ENCODE measurements at places on chromosomes 2 and 18. TPM values are rescaled to one million over a fixed set of nuclear protein-coding genes. Genes with fewer than 3 reads are reported as not detected.
A peak's percentile ranks its signal among the peaks of the same experiment; 100 is the strongest.

- no peaks in the 10 kb centered on the region for H3K4me1 ChIP-seq
- H3K36me3 ChIP-seq: no peaks in the 10 kb centered on the region
- peak overlapping the region; percentile 42 for H3K4me3 ChIP-seq
- no peak for DNase-seq
- H3K27ac ChIP-seq: peak overlapping the region; percentile 11
Observed at GRCh38 chr2:205683502-205684367, 1.4 kb downstream of the NRP2 start.

GRCh38 chr2:11177871-11178690, 22.8 kb downstream of the SLC66A3 start:
- no peaks in the 10 kb centered on the region for H3K36me3 ChIP-seq
- peaks cover 4% of the 10 kb centered on the region for H3K4me1 ChIP-seq
- no peaks in the 10 kb centered on the region for H3K27me3 ChIP-seq
- DNase-seq: no peak

GRCh38 chr2:201980389-201980821, 53.2 kb upstream of the FZD7 start:
- no peaks in the 10 kb centered on the region for H3K27me3 ChIP-seq
- H3K36me3 ChIP-seq: no peaks in the 10 kb centered on the region
- no peak overlapping the region for H3K27ac ChIP-seq
- DNase-seq: no peak

GRCh38 chr2:128737546-128737826, 418.8 kb upstream of the HS6ST1 start:
- H3K4me1 ChIP-seq: peaks cover 47% of the 10 kb centered on the region
- H3K4me3 ChIP-seq: no peak overlapping the region
- H3K36me3 ChIP-seq: no peaks in the 10 kb centered on the region
- no peak overlapping the region for H3K27ac ChIP-seq
- no peaks in the 10 kb centered on the region for H3K27me3 ChIP-seq

DNA sequence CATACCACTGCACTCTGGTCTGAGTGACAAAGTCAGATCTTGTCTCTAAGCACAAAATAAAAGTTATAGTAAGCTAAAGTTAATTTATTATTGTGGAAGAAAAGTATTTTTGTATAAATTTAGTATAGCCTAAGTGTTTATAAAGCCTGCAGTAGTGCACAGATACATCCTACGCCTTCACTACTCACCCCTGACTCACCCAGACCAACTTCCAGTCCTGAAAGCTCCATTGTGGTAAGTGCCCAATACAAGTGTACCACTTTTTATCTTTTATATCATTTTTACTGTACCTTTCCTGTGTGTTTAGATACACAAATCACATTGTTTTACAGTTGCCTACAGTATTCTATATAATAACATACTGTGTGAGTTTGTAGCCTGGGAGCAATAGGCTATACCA, 57.5 kb downstream of the UBE2E3 start:
- H3K36me3 ChIP-seq: no peaks in the 10 kb centered on the region
- no peak overlapping the region for H3K4me3 ChIP-seq
- DNase-seq: no peak
- no peak overlapping the region for H3K27ac ChIP-seq
- H3K27me3 ChIP-seq: no peaks in the 10 kb centered on the region

DNA sequence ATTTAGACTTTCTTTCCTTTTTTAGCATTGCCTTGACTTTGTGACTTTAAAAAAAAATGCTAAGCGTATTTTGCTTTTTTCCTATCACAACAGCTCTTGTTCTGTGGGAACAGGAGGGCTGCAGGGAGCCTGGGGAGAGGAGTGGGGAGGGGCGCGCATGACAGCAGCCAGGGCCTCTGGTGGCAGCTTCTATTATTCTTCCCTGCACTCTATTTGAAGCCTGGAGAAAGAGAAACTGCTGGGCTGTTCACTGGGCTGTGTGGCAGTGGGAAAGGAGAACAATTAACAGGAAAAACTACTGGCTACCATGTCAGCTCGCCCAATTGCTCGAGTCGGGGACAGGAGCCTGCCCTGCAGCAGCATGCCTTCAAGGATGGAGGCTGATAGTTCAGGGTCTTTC, 119.0 kb upstream of the ZBTB14 start:
- H3K4me1 ChIP-seq: no peaks in the 10 kb centered on the region
- no peak overlapping the region for H3K27ac ChIP-seq
- no peak overlapping the region for H3K4me3 ChIP-seq
- no peaks in the 10 kb centered on the region for H3K27me3 ChIP-seq

DNA sequence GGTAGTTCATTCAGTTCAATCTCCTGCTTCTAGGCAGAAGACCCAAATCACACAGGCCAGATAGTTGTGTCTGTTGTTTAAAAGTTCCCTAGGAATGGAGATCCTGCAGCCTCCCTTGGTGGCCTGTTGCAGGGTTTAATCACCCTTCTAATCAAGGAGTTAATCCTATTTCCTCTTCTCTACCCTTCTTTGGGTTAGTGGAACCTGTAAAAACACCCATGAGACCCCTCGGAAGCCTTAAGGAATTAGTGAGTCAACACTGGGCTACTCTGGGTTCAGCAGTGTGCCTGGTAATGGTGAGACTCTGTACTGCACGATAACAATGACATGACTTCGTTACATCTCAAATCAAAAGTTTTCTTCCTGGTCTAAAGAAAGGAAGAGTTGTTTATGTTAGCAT, 217.6 kb upstream of the NRP2 start:
- H3K36me3 ChIP-seq: no peaks in the 10 kb centered on the region
- no peak overlapping the region for H3K27ac ChIP-seq
- no peak overlapping the region for H3K4me3 ChIP-seq
- no peak for DNase-seq

- DNase-seq: no peak
- peaks cover 60% of the 10 kb centered on the region for H3K27me3 ChIP-seq
- peaks cover 3% of the 10 kb centered on the region for H3K4me1 ChIP-seq
- no peak overlapping the region for H3K27ac ChIP-seq
- no peak overlapping the region for H3K4me3 ChIP-seq
Observed at GRCh38 chr2:196590286-196590685, 49.2 kb upstream of the CCDC150 start.

DDX1 gene
- total RNA-seq: 57.7 TPM

CIDEA gene
- 0.05 TPM for total RNA-seq

Measured in thymus (tissue), 14 donors.